ENCODE measurements at places on chromosomes 6 and 20.
A peak's percentile ranks its signal among the peaks of the same experiment; 100 is the strongest.

DNA sequence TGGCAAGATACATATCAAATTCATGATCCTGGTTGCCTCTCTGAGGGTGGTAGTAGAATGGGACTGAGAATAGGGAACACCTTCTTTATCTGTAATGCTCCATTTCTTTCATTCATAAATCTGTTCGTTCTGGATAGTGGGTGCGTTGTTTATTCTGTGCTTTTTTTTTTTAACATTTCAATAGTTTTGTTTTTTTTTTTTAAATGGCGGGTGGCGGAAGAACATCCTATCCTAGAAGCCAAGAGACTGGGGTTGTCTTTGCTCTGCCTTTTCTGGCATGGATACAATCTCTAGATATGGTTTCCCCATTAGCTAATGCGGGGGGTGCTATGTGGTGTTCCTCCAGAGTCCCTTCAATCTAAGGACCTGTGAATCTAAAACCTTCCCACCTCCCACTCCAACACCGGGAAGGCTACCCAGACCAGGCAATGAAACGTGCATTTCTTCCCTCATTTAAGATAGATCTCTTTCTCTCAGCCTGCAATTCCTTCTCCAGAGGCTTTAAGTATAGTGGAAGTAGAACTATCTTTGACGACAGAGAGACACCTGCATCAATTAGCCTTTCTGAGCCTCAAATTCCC lies 883 bp upstream of the CCDC28A start:
- peak; percentile 56 for DNase-seq

DNA sequence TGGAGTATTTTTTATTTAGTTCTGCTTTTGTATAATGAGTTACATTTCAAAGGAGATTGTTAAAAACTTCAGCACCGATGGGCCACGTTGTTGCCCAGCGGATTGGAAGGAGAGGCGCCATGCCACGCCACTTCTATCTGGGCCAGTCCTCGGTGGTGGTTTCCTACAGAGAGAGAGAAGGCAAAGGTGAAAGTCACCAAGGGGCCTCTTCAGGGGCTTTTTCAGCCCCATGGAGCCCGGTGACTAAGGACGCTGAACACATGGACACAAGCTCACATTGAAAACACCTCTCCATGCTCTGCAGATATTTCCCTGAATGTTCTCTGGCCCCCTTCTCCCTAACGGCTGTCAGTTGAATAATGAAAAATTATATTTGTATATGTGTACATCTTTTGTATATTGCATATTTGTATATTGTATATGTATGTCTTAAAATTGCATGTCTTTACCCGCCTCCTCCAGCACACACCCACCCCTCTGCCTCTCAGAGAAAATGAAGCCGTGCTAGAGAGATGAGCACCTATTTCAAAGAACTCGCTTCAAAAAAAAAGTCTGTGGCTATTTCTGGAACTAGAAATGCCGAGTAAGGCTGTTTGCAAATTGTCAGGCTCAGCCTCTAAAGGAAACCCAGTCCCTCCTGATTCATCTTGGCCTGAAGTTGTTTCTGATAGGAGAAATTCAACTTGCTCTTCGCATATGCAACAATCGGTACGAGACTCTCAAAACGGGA lies 91.9 kb upstream of the CDH4 start:
- DNase-seq: no peak

GRCh38 chr6:99602520-99603420 lies 3.9 kb upstream of the PRDM13 start:
- no peak for DNase-seq

DNA sequence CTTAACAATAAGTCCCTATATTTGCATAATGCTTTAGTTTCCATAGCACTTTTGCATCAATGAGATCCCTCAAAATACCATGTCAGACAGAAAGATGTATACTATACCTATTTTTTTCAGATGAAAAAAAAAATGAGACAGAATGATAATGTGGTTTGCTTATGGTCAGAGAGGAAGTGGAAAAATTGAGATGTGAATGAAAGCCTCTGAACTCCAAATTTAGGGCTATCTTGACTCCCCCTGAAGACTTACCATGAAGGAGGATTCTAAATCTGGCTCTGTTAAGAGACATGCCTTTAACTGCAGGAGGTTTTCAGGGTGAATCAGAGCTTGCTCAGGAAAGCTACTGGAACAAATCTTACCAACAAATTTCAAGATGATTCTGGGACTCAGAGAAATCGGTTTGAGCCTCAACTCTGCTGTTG lies 176.2 kb downstream of the ISM1 start:
- no peak for DNase-seq

- no peak for DNase-seq
These were observed 27.8 kb upstream of the ERVFRD-1 start for GRCh38 chr6:11139051-11139960.

DNA sequence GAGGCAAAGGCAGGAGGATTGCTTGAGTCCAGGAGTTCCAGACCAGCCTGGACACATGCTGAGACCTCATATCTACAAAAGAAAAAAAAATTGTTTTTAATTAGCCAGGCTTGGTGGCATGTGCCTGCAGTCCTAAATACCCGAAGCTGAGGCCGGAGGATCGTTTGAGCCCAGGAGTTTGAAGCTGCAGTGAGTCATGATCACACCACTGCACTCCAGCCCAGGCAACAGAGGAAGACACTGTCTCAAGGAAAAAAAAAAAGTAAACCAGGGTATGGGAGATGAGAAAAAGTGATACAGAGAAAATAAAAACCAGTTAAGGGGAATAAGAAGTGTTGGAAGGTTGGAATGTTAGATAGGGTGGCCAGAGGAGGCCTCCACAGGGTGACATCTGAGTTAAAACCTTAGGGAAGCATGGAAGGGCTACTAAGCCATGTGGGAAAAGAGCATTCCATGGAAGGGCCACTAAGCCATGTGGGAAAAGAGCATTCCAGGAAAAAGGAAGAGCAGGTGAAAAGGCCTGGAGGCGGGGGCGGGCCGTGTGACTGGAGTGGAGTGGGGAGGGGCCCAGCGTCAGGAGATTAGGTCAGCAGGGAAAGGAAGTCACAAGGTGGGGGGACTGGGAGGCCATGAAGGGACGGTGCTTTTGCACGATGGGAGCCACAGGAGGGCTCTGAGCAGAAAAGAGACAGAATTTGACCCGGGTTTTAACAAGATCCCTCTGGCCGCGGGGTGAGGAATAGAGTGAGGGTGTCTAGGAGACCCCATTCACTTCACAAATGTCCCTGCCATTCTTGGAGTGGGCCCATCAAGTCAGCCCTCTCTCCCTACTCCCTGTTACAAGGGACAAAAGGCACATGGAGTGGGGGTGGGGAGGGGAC lies 18.3 kb downstream of the CPNE5 start:
- peak; percentile 46 for DNase-seq

DNA sequence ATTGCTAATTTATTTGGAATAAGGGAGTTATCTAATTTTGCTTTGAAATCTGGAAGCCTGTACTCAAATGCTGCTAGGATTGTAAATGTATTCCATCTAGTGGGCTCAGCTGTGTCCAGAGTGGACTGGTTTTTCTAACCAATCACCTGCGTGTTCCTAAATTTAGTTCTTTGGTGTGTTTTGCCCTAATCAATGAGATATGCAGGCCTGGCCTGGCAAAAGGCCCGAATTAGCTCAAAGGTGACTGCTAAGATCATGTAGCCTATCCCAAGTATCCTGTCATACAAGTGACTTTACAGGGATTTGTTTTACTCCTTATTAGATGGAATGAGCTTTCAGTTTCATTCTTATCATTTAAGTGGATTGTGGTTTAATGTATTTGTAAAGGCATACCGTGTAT lies 51.3 kb upstream of the ARMC2 start:
- DNase-seq: no peak

DNA sequence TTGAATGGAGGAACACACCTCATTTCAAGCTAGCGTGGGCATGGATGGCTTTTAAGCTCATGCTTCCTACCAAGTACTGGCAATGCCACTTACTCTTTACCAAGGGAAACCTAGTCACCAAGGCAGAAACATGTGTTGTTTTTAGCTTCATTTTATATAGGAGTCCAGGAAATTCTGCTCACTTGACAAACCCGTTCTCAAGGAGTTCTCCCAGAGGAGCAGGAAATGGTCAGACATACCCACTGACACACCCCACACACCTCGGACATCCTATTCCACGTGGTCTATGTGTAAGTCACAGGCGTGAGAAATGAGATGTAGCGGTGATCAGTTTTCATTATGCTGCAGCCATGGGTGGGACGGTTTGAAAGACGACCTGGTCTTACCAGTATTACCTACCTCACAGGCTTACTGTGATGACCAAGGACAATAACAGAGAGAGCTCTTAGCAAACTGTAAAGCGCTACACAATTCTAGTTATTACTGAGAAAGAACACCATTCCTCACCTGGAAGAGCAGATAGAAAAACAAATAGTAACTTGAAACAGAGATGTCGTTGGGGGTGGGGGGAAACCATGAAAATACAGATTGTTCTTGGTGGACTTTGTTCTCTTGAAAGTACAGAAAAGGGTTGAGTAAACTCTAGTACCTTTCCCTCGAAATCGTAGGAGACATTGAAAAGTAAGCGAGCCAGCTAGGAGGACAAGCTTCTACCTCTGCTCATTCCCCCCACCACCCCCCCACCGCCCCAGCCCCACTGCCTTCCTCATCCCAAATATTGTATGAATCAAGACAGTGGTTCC lies 1.7 kb downstream of the CNKSR3 start:
- DNase-seq: peak; percentile 35

DNA sequence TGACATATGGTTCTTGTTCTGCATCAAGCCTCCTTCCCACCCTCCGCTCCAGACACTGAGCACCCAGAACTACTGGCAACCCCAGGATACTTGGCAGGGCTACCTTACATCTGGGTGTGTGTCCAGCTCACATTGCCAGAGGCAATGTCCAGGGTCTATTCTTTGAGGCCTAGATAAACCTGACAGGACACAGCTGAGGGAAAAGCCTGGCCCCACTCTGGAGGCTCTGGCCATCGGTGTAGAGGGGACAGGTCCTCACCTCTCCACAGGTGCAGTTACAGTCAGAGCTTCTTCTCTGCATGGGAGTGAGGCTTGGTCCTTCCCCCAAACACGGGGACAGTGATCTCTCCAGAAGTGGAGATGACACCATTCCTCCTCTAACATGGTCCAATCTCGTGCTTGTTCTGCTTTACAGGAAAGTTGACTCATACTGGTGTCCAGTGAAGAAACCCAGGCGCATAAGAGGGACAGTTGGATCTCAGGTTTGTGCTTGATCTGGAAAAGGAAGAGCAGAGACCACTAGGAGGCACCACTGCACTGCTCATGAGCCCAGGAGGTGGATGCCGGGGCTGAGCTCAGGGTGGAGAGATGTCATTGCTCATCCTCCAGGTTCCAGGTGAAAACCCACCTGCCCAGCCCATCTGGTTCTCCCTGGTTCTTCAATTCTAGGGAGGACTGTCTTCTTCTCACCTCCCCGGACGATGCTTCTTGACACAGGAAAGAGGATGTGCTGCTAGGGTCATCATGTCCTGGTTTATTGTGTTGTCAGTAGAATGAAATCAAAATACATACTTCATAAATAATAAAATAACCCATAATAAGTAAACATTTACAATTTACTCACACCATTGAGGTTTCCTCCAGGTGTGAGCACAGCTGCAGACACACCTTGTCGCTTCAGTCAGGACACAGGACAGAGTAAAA lies 14.7 kb downstream of the HLA-F start:
- peak; percentile 22 for DNase-seq

DNA sequence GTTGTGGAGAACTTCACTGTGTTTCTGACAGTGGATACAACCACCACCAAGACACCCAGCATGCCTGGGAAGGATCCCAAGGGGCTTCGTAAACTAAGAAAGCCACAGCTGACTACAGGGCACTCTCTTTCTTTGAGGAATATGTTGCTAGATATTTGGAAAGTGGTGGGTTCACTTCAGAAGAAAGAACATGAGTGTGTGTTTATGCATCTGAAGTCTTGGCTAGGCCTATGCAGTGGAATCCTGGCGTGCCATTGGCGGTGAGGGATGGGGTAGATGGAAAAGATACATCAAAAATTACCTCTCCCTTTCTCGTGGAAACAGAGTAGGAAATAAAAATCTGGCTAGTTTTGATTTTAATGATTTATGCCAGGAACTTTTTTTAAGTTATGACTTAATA lies 187.7 kb downstream of the PDE7B start:
- no peak for DNase-seq

- DNase-seq: peak; percentile 52
These were observed 132.2 kb downstream of the GPX5 start for GRCh38 chr6:28657769-28658465.

- no peak for DNase-seq
These were observed 7.9 kb upstream of the SLC22A16 start for GRCh38 chr6:110484321-110484720.

DNA sequence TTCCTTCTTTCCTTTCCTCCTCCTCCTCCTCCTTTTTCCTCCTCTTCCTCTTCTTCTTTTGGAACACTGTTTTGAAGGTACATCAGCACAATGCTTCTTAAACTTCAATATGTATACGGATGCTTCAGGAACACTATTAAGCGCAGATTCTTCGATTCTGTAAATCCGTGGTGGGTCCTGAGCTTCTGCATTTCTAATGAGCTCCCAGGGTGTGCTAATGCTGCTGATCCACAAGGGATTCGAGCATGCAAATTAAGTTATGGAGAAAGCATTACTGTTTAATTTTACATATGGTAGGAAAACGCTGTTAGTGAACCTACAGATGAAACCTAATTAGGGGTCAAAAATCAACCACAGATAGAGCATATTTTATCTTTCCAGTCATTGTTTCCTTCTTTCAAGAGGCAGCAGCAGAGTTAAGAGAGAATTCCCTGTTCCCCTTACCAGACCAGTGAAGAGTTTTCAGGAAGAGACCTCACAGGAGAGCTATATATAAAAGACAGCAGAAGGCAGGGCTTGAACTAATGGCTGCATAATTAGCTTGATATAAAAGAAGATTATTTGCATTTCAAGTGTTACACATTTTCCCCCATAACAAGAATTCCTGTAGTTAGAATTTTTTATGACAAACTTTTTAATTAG lies 47.2 kb downstream of the KIF13A start:
- DNase-seq: no peak

DNA sequence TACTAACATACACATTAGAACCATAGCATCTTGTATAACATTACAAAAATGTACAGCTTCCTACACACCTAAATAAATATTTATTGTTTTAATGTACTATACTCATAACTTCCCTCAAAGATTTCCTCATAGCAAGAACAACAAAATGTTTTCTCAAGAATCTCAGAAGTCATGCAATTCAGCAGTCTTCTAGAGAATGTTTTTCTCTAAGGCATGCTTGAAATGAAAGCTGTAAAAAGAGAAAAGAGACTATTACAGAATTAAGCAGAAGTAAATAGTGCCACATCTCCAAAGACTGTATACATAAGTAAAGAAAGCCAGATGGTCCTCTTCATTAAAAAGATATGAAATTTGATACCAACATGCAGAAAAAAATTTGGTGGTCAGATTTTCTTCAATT lies 672.2 kb downstream of the EPM2A start:
- DNase-seq: no peak

GRCh38 chr6:127069659-127070279 lies 48.7 kb upstream of the RSPO3 start:
- peak; percentile 28 for DNase-seq

GRCh38 chr20:18904192-18904591 lies 90.6 kb downstream of the SCP2D1 start:
- no peak for DNase-seq

DNA sequence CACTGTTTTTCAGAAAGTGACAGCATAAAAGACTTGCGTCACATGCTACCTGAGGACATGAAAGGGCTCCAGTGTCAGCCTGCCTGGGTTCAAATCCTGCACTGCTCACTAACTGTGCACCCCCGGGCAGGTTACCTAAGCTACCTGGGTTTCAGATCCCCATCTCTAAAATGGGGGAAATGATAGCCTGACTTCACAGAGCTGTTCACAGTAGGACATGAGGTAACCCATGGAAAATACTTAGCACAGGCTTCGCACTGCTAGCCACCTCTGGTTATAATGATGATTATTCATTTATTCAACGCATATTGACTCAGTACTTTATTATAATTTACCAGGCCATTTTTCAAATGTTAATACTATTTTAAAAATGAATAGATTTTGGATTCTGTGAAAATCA lies 23.0 kb downstream of the TBC1D7 start:
- no peak for DNase-seq
